CD4-positive, CD25-positive, alpha-beta regulatory T cell (primary cell): ENCODE measurements at places on chromosomes 3 and 15.

DNA sequence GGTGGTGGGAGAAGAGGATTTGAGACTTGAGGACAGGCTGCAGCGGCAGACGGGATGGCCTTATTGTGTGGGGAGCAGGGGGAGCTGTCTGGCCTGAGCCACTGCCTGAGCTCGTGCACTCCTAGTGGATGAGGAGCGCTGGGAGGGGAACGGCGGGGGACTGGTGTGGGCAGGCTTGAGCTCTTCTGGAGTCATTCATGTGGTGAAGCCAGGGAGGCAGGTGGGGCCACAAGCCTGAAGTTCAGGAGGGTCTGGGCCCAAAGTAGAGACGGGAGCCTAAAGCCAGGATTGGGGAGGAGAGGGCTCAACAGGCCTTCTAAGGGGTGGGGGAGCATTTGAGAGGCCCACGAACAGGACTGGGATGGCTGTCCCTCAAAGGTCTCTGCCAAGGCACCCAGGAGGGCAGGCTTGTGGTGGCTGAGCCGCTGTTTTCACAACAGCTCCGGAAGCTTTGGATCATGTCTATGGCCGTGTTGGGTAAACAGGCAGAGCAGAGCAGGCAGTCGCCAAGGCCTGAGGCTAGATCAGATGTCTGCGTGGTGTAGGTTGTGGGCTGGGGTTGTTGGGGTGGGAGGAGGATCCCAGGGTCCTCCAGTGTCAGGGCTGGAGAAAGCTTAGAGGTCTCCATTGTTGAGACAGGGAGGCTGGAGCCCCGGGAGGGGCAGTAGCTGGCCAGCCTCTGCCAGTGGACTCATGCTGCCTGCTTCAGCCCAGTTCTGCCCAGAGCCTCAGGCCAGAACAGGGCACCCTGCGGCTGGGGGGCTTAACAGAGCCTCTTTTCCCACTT lies 8.2 kb downstream of the PRKCD start:
- no peaks in the 10 kb centered on the region for H3K27me3 ChIP-seq
- no peak overlapping the region for H3K27ac ChIP-seq
- H3K4me1 ChIP-seq: peaks cover 23% of the 10 kb centered on the region
- H3K4me3 ChIP-seq: no peak overlapping the region
- DNase-seq: no peak

- no peak for DNase-seq
- H3K27ac ChIP-seq: no peak overlapping the region
These were observed 216.6 kb downstream of the KCNMB2 start for GRCh38 chr3:178752843-178753242.

DNA sequence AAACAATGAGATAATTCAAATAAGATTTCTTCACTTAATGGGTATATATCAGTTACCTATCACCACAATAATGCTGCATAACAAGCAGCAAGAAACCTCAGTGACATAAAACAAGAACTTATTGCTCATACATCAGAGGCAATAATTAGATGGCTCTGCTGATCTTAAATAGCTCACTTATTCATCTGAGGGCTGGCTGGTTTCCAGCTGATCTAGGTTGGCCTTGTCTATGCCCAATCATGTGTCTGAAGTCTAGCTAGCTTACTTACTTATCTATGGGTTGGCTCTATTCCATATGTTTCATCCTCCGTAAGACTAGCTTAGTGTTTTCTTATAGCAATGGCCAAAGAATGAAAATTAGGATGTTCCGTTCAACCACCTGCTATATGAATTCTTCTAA lies 109.4 kb upstream of the AGTR1 start:
- no peak overlapping the region for H3K27ac ChIP-seq
- no peak for DNase-seq
- no peaks in the 10 kb centered on the region for H3K27me3 ChIP-seq

- H3K27me3 ChIP-seq: peaks cover 3% of the 10 kb centered on the region
- no peak overlapping the region for H3K4me3 ChIP-seq
- H3K4me1 ChIP-seq: no peaks in the 10 kb centered on the region
These were observed 86.3 kb upstream of the TCF12 start for GRCh38 chr15:56832125-56832524.

- no peaks in the 10 kb centered on the region for H3K27me3 ChIP-seq
- H3K27ac ChIP-seq: no peak overlapping the region
- no peak overlapping the region for H3K4me3 ChIP-seq
- H3K36me3 ChIP-seq: peaks cover 6% of the 10 kb centered on the region
- H3K4me1 ChIP-seq: no peaks in the 10 kb centered on the region
These were observed 64.2 kb downstream of the TNIK start for GRCh38 chr3:171396048-171396447.

- no peaks in the 10 kb centered on the region for H3K36me3 ChIP-seq
- H3K27me3 ChIP-seq: peaks cover 4% of the 10 kb centered on the region
- no peak overlapping the region for H3K27ac ChIP-seq
These were observed 30.4 kb downstream of the SPRED1 start for GRCh38 chr15:38283010-38283409.
